ENCODE measurements at places on chromosomes 3 and 15.
A peak's percentile ranks its signal among the peaks of the same experiment; 100 is the strongest.

- DNase-seq: no peak
Measured at GRCh38 chr3:152146461-152146860, 122.3 kb upstream of the MBNL1 start.

DNA sequence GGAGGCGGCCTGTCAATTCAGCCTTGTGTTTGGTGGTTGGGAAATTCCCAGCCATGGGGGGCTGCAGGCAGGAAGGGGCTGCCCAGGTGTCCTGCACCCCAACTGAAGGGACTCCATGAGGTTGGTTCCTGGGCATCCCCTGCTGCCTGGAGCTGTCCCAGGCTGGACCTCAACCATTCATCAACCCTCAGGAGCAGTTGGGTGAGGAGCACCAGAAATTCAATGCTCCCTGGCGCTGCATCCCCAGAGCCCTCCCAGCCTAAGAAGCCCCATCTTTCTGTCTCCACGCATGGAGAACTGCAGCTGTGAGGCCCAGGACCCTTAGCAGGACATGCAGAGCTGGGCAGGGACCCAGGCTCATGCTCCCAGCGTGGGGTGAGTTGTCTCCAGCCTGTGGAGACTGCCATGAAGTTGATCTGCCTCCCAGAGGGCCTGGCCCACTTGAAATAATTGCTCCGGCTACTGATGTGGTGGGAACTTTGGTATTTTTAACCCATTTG, 8.0 kb upstream of the SEMA3B start:
- no peak for DNase-seq

GRCh38 chr3:177603148-177603603, 405.9 kb upstream of the TBL1XR1 start:
- DNase-seq: no peak

GRCh38 chr15:94265009-94265408, 33.6 kb downstream of the MCTP2 start:
- no peak for DNase-seq

DNA sequence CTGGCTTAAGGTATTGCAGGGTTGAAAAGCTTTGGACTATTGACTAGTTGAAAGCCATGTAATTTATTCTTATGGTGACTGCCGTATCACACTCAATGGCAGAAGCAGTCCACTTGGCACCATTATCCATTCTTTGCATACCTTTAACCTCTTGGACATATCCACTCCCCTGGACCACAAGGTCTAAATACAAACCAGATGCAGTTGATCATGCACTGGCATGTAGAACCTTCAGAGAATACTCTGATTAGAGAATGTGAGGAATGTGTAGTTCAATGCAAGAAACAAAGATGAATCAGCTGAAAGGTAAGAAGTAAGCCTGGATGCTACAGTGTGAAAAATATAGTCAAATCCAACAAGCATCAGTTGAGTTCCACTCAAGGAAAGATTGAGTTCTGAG, 93.1 kb downstream of the FRMD5 start:
- no peak for DNase-seq

- DNase-seq: peak; percentile 89
Measured at GRCh38 chr3:152126260-152126659, 142.5 kb upstream of the MBNL1 start.

DNA sequence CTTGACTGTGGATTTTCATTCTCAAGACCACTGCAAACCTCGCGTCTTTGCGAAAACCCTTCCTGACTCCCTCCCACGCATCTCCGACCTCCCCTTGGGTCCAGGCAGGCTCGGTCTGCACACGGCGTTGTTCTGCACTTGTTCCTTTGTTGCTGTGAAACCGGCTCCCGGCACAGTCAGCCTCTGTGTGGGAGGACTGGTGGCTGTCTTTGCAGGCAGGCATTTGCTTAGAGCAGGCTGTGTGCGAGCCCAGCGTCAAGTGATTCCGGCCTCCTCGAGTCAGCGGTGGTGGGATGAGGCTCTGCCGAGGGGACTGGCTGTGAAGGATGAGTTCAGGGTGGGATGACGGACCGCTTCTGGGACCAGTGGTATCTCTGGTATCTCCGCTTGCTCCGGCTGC, 102.6 kb upstream of the ROPN1 start:
- no peak for DNase-seq

DNA sequence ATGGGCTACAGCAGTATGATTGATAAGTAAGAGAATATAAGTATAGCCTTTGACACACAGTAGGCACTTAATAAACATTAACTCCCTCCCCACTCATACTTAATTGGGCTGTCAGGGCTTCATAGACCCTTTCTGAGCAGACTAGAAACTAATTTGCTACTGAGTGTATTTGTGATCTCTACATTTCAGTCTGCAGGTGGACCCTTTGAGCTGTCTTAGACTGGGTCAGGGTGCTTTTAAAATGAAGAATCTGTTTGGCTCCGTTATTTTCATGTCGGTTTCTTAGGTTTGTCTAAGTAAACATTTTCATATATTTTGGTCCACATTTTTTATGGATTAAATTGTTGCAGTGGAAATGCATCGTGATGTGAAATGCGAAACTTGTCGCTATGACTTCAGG, 50.3 kb upstream of the SELENOK start:
- no peak for DNase-seq

GRCh38 chr15:53757906-53758305, 1.6 kb downstream of the WDR72 start:
- no peak for DNase-seq

DNA sequence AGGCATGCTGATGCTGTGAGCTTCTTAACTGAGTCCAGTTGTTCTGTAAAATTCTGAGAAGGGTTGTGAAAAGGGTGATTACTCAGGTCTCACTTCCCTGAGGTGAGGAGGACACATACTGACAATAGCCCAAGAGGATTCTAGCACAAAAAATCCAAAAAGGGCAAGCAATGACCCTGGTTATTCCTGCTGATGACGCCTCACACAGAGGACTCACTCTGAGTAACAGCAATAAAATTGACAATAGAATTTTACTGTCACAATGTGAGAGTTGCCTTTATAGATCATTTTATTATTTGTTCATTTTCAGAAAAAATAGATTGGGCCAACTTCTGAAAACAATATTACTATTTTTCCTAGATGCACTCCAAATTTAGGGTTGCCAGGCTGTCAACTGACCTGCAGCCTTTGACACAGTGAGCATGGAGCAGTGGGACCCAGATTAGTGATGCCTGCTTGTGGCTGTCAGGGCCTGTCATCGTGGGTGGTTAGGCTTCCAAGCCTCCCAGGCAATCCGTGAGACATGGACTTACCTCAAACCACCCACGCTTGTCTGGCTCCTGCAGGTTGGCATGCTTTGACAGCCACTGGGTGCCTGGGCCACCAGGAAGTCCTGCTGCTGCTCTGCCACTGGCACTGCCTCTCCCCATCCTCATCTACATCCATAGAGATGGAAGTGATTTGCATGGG, 396.0 kb upstream of the THBS1 start:
- DNase-seq: no peak

DNA sequence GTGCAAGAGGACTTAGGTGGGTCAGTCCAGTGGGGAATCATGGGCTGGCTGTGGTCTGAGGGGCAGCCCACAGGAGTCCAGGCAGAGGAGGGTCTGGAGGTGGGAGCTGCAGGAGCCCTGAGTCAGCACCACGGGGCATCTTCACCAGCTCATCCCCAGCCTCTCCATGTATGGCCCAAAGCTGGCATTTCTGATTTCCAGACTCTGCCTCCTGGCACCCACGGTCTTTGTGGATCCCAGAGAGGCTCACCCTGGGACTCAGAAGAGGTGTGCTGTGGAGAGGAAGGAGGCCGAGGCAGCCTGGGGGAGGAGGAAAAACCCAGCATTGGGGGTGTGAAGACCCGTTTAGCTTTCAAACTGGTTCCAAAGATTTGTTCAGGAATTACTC, 64.5 kb upstream of the KLF13 start:
- no peak for DNase-seq

DNA sequence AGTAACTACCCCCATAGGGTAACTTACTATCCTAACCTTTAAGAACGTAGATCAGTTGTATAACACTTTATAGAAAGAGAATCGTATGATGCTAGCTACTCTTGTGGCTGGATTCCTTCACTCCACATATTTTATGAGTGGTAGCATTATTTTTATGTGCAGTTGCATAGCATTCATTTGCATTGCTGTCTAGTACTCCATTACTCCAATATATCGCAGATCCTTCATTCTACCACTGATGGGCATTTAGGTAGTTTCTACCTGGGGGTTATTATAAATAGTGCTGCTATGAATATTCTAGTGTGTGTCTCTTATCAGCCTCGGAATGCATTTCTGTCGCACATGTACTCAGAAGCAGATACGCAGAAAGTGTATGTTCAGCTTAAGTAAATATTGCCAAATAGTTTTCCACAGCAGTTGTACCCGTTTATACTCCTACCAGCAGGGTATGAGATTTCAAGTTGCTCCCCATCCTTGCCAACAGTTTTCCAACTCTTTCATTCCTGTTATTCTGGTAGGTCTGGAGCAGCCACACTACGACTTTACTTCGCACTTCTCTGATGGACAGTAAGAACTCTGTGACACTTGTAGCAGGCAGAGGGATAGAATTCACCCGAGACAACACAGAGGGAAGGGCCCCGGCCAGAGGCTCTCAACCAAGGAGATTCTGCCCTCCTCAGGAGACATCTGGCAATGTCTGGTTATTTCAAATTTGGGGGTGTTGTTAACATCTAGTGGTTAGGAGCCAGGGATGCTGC, 9.8 kb upstream of the VGLL4 start:
- no peak for DNase-seq

GRCh38 chr15:77860071-77860691, 217.3 kb downstream of the TBC1D2B start:
- no peak for DNase-seq

GRCh38 chr3:50574444-50574831, 5.1 kb downstream of the HEMK1 start:
- no peak for DNase-seq

DNA sequence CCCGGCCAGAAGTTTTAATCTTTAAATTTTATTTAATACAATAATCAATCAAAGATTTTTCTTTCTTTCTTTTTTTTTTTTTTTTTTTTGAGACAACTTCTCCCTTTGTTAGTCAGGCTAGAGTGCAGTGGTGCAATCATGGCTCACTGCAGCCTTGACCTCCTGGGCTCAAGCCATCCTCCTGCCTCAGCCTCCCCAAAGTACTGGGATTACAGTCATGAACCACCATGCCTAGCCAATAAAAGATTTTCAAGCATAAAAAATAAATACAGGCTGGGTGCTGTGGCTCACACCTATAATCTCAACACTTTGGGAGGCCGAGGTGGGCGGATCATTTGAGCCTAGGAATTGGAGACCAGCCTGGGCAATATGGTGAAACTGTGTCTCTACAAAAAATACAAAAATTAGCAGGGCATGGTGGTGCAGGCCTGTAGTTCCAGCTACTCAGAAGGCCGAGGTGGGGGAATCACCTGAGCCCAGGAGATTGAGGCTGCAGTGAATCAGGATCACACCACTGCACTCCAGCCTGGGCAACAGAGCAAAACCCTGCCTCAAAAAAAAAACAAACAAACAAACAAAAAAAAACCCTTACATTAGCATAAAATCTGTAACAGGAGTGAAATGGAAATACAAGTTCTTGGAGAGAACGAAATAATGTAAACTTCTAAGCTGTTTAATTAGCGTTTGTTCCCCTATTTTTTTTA, 29.1 kb upstream of the SRP14 start:
- no peak for DNase-seq

DNA sequence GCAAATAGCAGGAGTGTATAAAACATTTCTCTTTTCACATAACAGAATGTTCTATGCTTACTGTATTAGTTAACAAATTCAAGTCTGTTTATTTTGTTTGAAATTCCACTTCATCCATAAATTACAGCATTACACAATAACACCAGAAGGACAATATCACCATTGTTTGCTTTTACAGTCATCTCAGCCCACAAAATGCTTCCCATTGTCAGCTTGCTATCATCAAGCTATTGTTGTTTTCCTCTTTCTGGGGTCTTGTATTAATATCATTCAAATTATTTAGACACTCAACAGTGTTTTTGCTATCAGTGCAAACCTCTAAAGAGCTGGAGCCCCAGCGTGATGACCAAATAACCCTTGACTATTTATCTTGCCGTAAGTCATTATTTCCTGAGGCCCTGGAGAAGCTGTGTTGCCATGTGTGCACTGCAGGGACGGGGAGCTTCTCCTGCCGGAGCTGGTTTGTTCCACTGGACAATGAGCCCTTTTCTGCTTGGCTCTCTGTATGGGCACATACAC, 1.1 kb downstream of the SAMMSON start:
- DNase-seq: no peak

DNA sequence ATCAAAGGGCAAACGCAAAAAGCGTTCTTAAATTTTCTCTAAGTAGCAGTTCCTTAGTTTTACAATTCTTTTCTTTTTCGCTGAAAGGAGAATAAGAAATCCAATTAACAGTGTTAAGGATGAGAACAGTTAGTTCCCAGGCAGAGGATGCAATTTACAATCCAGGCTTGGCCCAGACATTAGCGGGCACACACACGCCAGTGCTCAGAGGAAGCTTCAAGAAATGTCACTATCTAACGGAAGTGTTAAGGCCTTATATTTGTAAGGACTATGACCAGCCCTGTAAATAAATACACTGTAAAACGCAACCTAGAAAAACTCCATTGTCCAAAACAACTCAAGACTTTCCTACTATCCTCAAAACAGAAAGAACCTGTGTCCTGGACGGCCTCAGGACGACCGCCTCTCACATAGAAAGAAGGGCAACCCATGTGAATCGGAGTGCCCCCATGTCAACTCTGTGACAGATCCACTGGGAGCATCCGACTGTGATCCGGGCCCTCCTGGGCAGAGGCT, 1.3 kb downstream of the ACAP2 start:
- DNase-seq: no peak

GRCh38 chr3:180420016-180420415, 181.9 kb upstream of the TTC14 start:
- DNase-seq: no peak

DNA sequence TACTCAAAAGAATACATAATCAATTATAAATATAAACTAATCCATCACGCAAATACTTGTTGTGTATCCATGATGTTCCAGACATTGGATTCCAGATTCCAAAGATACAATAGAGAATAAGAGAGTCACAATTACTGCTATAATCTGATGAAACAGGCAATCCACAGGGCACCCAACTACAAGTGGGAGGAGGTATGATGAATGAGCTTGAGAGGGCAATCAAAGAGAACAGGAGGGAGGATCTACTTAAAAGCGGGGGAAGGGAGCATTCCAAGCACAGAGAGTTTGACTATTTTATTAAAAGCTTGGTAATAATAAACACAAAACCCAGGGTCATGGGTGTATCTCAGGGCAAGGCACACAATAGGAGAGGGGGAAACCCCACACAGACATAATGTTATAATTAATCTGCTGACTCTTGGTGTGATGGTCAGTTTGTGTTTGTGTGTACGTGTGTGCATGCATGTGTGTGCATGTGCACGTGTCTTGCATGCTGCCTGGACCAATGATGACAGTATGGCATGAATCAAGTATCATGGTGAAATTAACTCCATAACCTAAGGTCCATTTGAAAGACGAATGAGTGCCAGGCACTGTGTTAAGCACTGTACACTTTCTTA, 325.4 kb upstream of the WNT5A start:
- no peak for DNase-seq

DNA sequence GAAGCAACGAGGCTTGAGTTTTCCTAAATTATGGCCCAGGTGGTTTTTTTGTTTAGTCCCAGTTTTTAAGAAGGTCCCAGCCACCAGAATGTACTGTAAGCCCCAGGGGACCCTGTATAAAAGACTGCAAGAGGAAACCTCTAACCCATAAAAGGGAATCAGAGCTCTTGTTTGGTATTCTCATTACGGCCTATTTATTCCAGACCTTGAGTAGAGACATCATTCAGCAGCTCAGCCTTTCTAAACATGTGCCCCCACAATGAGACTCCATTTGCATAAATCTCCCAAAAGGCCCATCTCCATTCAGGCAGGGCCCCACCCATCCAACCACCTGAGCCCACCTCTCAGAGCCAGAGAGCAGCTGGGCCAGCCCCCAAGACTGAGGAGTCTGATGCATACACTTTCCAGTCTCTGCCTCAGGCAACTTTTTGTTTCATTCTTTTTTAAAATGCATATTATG, 25.7 kb downstream of the ZDHHC3 start:
- DNase-seq: no peak

Measured in skeletal muscle cell (primary cell).